ENCODE measurements at places on chromosomes 12 and 14.
A peak's percentile ranks its signal among the peaks of the same experiment; 100 is the strongest.

GRCh38 chr12:120620624-120621023 lies 19.8 kb upstream of the CABP1 start:
- no peak for DNase-seq

GRCh38 chr14:94581127-94581999 lies at the start of gene SERPINA5:
Gene SERPINA5, plus strand, starts transcription at chr14:94581426. Its CDS starts 5,937 bp downstream, at chr14:94587363.
- no peak for DNase-seq

DNA sequence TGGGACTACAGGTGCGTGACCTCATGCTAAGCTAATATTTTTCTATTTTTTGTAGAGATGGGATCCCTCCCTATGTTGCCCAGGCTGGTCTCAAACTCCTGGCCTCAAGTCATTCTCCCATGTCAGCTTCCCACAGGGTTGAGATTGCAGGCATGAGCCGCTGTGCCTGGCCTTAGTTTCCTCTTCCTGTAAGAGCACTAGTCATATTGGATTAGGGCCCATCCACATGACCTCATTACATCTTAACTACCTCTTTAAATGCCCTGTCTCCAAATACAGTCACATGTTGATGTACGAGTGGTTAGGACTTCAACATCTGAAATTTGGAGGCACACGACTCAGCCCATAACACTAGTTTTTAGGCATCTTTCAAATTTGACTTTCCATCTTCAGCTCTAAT lies 72.2 kb upstream of the RASSF3 start:
- no peak for DNase-seq

- no peak for DNase-seq
These were observed 9.0 kb upstream of the MLEC start for GRCh38 chr12:120677765-120678473.

- DNase-seq = no peak
These were observed 237.6 kb downstream of the ATXN7L3B start for GRCh38 chr12:74775276-74775675.

DNA sequence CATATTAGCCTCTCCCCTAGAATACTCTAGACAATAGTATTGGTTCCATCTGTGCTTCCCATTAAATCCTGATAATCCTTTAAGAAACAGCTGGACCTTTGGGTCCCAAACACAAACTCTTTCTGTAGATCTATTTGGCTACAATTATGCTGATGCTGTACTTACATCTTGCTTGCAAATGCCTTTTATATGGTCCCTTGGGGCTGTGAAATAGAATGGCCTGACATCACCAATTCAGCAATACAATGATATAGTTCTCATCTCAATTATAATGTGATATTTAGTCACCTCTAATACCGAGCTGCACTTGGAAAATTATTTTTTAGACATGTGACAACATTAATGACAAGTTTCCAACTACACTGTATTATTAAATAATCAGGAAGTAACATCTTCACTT lies 261.5 kb downstream of the SOX5 start:
- no peak for DNase-seq

- no peak for DNase-seq
These were observed 299.6 kb upstream of the ATP2B1 start for GRCh38 chr12:90008277-90008676.

GRCh38 chr14:89855961-89856656 lies 98.4 kb downstream of the EFCAB11 start:
- DNase-seq = peak; percentile 82

DNA sequence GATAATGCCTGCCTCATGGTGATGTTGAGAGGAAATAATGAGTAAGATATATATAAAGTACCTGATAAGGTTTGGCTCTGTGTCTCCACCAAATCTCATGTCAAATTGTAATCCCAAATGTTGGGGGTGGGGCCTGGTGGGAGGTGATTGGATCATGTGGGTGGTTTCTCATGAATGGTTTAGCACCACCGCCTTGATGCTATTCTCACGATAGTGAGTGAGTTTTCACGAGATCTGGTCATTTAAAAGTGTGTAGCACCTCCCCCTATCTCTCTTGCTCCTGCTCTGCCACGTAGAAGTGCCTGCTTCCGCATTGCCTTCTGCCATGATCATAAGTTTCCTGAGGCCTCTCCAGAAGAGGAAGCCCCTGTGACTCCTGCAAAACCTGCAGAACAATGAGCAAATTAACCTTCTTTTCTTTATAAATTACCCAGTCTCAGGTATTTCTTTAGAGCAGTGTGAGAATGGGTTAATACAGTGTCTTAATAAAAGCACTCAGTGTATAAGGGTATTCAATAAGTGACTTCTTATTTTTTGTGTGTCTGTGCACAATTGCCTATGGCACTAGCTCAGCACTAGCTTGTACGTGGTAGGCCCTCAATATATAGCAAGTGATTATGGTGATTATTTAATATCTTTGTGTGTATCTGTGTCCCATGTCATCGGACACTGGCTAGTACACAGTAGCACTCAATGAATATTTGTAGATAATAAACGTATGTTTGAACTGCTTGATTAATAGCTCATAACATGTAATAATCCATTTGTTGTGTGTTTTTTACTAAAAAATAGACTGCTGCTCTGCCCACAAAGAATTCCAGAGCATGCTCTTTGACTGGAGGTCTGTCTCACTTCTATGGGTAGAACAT lies 138.1 kb upstream of the LMNTD1 start:
- no peak for DNase-seq

- DNase-seq = no peak
These were observed 1345.6 kb downstream of the FSCB start for GRCh38 chr14:43161477-43161876.

DNA sequence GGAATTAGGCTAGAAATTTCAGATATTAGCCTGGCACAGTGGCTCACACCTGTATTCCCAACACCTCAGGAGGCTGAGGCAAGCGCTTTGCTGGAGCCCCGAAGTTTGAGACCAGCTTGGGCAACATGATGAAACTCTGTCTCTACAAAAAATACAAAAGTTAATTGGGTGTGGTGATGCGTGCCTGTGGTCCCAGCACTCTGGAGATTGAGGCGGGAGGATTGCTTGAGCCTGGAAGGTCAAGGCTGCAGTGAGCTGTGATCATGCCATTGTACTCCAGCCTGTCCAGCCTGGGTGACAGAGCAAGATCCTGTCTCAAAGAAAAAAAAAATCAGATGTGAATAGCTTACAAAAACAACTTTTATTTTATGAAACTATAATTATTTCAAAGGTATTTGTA lies 15.1 kb downstream of the FRMD6 start:
- DNase-seq = no peak

GRCh38 chr12:66335746-66336145 lies 33.5 kb downstream of the HELB start:
- DNase-seq = no peak

GRCh38 chr12:572532-572899 lies 90.7 kb downstream of the NINJ2 start:
- no peak for DNase-seq

DNA sequence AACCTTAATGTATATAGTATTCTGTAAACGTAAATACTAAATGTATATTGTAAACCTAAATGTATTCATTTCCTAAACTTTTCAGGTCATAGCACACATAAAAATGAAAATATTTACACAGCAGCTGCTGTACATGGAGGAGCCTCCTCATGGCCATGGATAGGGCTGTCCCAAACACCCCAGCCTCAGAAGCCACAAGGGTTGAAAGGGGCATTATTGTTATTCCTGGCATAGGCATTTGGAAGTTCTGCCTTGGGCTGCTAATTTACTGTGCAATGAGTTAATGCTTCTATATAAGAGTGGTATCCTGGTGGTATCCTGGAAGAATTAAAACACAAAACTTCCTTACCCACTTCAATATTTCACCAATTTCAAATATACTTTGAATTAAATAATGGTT lies 159.4 kb downstream of the SLC5A8 start:
- DNase-seq = no peak

GRCh38 chr12:88896958-88897357 lies 316.7 kb upstream of the KITLG start:
- DNase-seq = no peak

GRCh38 chr14:77272261-77272660 lies 1.3 kb upstream of the NGB start:
- DNase-seq = no peak

- DNase-seq = no peak
These were observed 189.5 kb downstream of the TSPAN9 start for GRCh38 chr12:3266638-3267037.

- DNase-seq = no peak
These were observed 120.1 kb downstream of the RALGAPA1 start for GRCh38 chr14:35689000-35689460.

DNA sequence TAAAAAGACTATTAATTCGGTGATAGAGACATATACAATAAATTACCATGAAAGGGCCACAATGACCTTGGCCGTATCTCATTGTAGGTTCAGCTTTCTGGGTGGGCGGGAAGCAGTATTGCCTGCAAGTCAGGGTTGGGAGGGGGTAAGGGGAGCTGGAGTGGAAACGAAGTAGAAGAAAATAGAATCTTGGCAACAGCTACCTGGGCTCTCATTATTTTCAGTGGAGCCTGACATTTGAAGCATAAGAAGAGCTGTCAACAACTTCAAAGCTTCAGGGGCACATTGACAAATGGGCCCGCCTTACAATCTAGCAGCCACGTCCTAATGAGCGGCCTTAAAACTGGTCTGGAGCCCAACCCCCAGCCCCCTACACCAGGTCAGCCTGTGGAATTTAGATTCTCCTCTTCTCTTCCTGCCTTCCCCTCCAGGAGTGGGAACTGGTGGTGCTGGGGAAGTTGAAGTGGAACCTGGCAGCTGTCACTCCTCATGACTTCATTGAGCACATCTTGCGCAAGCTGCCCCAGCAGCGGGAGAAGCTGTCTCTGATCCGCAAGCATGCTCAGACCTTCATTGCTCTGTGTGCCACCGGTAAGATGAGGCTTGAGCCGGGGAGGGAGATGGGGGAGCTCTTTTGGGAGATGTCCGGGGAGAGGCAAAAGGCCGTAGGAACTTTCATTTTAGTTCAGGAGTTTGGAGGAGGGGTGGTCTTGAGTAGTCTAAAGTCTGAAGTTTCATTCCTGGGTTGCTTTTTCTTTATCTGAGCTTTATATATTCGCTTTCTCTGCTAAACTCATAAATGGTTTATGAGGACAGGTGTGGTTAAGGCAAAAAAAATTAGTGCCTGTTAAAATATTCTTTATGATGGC lies 5.0 kb downstream of the CCND2 start:
- DNase-seq = no peak

DNA sequence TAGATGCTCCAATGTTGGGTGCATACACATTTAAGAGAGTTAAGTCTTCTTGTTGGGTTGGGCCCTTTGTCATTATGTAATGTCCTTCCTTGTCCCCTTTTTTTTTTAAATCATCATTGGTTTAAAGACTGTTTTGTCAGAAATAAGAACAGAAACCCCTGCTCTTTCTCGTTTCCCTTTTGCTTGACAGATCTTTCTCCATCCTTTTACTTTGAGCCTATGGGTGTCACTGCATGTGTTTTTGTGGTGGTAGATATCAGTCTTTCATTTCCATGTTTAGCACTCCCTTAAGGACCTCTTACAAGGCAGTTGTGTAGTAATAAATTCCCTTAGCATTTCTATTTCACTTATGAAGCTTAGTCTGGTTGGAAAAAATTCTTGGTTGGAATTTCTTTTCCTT lies 47.4 kb downstream of the RTN1 start:
- DNase-seq = no peak

GRCh38 chr14:73741876-73742519 lies 27.8 kb upstream of the PNMA1 start:
- DNase-seq = no peak
